ENCODE measurements at places on chromosomes 2 and 18. TPM values are rescaled to one million over a fixed set of nuclear protein-coding genes. Genes with fewer than 3 reads are reported as not detected.

DNA sequence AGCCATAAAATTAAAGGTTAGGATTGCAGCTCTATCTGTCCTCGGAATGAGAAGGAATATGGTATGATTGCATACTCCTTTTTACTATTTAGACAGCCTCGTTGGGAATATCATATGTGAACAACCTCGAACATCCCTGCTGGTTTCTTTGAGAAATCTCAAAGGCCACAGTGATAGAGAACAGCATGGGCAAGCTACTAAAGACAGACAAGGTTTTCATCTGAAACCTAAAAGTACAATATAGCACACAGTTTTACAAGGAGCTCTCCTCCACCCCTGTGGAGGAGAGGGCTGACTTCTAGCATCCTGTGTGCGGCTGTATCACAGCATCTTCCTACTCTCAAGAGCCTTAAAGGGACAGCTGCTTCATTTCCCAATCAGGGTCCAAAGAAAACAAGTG, 104.3 kb downstream of the VWC2L start:
- no peak for DNase-seq

DNA sequence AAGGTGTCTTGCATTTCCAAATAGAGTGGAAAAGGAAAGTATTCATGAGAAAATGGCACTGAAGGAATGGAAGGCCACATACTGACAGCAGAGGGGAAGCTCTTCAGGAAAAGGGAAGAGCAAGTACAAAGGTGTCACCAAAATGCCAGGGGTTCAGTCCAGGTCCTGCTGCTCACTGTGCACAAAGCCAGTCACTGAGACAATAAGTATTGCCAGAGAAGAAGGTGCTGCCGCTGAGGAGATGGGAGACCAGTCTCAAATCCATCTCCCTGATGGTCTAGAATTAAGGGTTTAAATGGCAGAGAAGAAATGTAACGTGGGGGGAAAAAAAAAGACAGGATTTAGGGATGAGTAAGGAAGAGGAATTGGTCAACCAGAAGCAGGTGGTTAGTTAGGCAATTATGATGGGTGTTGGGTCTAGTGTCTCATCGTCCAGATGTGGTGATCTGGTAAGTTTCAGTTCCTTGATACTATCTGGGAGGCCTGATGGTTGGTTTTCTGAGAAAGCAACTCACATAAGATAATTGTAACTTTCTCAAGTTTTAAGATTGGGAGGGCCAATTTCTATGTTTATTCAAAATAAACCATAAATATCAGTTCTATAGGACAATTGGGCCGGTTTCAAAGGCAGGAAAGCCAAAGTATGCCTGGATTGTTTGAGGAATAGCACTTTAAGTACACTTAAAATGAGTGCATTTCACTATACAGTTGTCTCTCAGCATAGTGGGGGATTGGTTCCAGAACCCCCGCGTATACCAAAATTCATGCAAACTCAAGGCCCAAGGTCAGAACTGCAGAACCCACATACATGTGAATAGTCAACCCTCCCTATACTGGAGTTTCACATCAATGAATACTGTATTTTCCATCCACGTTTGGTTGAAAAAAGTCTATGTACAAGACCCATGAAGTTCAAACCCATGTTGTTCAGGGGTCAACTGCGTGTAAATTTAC, 109.1 kb upstream of the DNAJC10 start:
- DNase-seq = no peak

DNA sequence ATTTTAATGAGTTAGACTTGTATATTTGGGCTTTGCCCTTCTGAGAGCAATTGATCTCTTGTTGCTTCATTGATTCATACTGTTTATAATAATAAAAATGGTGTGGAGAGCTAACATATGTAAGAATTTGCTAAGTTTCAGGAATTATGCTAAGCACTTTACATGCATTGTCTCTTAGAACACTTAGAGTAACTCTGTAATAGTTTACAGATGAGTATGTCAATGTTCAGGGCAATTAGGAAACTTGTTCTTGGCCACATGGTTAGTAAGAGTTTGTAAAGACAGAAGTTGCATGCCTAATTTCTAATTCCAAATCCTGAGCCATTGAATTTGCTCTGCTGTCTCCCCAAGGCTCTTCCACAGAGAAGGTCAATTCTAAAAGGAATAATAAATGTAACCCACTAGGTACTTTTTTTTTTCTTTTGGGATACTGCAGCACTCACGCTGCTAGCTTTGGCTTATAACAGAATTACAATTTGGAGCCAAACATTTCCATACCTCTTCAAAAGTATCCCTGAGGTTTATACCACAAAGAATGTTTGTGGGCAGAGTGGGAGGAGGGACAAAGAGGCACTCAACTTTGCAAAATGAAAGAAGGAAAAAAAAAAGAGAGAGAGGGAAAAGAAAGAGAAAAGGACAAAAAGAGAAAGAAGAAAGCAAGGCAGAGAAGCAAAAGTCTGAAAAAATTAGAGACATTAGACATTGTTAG, 232.4 kb downstream of the CALCRL start:
- no peak for DNase-seq

DNA sequence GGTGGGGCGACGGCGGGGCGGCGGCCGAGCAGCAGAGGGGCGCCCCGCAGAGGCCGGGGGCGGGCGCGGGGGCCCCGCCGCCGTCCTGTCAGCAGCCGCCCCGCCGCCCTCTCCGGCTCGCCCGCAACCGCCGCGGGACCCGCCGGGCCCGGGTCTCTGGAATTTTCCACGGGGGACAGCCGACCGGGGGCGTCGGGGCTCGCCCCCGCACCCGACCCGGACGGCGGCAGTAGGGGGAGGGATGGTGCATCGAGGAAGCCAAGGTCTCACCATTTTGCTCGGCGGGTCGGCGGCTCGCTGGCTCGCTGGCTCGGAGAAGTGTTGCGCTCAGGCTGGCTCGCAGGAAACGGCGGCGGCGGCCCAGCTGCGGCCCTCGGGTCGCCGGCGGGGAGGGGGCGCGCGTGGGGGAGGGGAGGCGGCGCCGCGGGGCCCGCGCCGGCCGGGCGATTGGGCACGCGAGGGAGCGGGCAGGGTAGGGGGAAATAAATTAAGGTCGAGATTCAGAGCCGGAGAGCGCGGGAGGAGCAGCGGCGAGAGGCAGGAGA, 405 bp downstream of the PPP3R1 start:
- DNase-seq = peak; percentile 33

GRCh38 chr18:45722899-45723298, 1.1 kb upstream of the SLC14A1 start:
- peak; percentile 73 for DNase-seq

- no peak for DNase-seq
Measured at GRCh38 chr2:238939521-238940403, 91.9 kb downstream of the TWIST2 start.

DNA sequence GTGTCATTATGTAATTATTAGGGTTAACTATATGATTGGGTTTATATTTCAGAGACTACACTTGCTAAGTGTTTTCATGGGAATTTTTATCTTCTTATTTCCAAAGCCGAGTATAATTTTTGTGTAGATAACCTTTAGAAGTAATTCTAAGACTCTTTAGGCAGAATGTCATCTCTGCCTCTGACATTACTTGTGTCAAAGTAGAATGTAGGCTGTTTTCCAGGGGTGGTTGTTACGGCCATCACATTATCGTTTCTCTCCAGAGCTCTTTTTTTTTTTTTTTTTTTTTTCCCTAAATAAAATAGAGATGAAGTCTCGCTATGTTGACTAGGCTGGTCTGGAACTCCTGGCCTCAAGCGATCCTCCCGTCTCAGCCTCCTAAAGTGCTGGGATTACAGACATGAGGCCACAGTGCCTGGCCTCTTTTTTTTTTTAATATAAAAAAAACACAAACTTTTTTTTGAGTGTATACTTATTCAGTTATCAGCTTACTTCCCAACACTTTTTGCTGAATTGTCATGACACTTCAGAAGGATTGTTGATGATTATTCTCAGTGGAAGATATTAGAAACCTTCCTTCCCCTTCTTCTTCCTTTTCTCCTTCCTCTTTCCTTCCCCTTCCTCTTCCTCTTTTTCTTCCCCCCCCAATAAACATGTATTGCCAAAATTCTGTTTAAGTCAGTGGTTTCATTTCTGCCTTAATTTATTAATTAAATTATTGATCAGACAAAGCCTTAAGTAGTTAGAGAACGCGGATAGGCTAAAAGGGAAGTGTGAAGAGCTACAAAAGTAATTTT, 2.3 kb downstream of the PIKFYVE start:
- no peak for DNase-seq

DNA sequence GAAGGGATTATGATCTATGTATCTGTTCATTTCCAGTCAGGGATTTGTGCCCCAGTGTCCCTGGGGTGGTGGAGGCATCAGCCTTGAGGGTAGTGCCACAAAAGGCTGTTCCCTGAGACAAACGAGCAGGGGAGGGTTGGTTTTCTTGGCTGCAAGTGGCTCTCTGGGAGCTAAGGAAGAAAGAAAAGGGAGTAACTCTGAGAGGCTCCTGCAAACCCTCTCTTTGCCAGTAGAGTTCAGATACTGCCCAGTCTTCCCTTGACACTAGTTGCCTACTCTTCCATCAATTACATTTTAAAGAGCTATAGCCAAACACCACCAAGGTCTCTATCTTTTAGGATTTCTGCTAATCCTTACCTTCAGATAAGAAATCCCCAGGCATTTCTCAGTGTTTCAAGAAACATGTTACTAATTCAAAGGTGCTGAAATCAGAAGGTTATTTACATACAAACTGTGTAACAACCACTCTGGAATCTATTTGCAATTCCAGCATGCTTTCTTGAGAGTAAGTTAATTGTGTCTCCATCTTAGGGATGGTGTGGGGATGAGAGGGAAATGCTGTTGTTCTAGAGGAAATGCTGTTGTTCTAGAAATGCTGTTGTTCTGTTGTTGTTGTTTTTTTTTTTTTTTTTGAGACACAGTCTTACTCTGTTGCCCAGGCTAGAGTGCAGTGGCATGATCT, 18.7 kb upstream of the KCTD1 start:
- no peak for DNase-seq

DNA sequence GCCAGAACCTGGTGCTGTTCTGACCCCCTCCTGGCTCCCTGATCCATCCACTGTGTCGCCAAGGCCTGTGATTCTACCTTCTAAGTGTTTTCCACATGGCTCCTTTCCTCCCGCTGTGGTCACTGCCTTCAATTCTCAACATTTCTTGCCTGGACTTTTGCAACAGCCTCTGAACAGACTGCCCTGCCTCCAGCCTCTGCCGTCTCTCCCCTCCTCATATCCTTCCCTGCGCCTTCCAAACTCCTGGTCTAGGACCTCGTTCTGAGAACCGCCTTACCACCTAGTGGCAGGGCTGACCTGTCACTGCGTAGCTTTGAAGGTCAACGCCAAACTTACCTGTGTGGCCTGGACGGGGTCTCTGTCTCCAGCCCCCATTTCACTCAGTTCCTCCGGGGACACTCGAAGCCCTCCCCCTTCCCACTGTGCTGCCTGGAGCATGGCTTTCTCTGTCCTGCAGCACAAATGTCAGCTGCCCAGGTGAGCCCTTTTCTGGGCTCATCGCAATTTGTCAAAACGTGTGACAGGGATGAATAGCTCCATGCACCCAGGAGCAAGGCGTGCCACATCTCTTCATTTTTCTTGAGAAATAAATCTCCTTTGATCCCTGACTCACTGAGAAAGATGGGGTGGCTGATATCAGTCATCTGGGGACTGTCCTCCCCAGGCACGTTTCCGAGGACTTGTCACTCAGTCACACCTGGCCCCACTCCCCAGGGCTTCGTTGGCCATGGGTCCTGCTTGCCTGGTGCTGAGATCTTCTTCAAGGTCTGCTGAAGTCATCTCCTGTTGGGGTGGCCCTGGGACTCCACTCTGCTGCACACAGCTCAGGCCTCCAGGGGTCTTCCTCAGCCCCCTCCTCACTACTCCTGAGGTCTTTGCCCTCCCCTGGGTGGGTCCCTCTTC, 46.7 kb downstream of the LDLRAD4 start:
- DNase-seq = peak; percentile 30

- no peak for DNase-seq
Measured at GRCh38 chr2:235051436-235052260, 99.8 kb downstream of the SH3BP4 start.

GRCh38 chr2:174768557-174768956, 4.3 kb upstream of the CHRNA1 start:
- no peak for DNase-seq

DNA sequence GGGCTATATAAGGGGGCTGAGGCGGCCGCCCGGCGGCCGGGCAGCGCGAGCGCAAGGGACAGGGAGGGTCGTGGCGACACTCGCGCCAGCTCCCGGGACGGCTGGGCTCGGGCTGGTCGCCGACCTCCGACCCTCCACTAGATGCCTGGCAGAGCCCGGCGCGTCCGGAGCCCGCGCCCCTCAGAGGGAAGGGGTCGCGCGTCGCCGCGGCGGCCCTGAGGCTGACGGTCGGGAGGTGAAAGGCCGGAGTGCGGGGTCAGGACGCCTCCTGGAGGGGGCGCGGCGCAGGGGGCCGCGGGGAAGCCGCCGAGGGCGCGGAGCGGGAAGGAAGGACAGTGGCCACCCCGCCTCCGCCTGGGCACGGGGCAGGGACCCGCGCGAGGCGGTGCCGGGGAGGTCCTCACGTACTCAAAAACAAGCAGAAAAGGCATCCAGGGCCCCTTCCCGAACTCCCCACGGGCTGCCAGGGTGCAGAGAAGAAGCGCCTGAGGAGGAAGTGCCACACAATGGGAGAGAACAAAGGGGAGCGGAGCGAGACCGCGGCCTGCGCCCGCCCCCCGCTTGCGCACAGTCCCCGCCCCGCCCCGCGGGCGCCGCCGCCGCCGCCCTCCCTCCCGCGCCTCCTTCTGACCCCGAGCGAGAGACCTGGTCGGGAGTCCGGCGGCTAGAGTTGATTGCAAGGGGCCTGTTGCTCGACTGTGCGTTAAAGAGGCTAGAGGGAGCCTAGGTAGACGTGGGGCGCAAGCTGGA, 776 bp upstream of the KLF7 start:
- DNase-seq = peak; percentile 57

DNA sequence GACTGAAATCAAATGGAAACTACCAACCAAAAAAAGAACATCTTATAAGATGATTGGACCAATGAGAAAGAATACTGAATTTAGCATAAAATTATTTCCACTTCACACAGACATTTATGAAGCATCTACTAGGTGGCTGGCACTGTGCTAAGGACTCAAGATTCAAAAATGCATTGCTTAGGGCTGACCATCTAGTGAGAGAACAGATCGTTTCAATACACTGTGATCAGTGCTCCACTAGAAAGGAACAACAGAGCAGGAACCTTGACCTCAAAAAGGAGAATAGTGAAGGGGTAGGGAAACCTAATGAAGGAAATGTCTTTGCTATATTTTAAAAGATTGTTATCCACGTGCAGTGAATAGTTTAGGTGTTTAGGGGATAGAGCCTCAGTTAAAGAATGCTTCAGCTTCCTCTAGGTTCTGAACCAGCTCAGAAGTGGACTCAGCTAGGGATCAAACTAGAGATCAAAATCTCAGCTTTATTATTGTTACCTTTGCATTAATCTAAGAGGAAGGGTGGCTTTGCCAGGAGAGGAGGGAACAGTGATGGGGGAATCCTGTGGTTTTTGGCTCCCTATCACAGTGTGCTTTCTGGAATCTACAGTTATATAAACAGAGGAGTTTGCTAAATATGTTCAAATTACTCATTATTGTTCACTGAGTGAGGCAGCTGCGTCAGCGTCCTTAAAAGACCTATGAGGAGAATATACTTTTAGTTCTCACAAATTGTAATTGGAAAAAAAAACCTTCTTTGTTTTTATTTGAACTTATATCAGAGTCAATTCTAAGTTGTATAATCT, 16.2 kb upstream of the BBS5 start:
- DNase-seq = no peak

RAB6C gene
- not detected for total RNA-seq

DLX2 gene
- total RNA-seq = not detected

GGCX gene
- total RNA-seq = 22.9 TPM

IL18RAP gene
- 2.6 TPM for total RNA-seq

MOGAT1 gene
- not detected for total RNA-seq

AQP4 gene
- total RNA-seq = not detected
